ENCODE measurements at places on chromosomes 11 and 22.
A peak's percentile ranks its signal among the peaks of the same experiment; 100 is the strongest.

GRCh38 chr11:114397349-114397982 is 2.8 kb downstream of the C11orf71 start:
- no peak for ATAC-seq

GRCh38 chr11:86726118-86726753 is 53.8 kb upstream of the ME3 start:
- ATAC-seq, result no peak

DNA sequence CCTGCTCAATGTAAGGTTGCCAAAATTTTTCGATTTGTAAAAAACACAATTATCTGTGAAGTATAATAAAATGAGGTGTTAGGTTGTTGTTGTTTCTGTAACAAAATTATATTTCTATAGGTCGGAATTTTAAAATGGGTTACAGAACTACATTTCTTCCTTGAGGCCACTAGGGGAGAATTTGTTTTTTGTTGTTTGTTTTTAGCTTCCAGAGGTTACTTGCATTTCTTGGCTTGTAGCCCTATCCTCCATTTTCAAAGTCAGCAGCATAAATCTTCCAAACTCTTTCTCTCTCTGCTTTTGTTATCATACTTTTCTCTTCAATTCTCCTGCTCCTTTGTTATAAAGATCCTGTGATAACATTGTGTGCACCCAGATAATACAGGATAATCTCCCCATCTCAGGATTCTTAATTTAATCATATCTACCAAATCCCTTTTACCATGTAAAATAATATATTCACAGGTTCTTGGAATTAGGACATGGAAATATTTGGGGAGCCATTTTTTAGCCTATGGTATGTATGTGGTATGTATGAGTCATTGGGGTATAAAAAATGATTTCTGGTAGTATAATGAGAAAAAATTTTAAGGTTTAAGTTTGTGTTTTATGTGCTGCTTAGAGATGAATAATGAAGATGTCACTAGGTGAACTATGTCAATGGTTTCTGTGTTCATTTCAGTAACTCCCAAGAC is 9.4 kb upstream of the PATL1 start:
- ATAC-seq, result no peak

DNA sequence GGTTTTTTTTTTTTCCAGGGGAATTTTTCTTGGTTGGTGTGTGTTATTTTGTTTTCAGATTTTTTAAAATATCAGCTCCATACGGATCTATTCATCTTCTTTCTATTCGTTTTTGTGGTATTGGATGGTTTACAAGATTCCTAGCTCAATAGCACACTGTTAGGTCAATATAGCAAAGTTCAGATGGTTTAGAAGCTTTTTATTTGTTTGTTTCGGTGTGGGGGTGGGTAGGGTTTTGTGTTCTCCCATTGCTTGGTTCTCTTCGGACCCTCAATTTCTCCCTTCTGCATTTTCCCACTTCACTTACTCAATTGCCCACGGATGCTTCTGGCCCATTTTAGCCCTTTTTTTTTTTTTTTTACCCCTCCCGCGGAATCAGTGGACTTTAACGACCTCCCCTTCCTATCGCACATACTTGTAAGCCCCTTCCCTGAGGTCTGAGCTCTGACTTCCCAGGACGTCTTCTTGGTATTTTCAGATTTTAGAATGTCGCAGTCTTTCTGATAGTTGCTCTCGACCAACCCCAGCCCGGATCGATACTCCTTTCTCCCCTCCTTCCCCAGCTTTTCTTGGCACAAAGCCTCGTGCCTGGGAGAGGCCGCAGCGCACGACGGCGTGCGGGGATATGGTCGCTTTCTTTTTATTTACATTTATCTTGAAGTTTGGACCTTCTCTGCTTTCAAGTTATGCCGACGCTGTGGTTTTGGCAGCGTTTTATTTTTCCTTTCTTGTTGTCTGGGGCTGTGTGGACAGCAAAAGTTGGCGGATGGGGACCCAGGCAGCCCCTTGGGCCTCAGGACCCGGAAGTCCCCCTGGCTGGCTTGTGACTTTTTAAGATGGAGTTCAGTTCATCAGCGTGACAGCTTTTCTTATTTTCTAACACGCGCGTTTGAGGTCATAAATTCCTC is 4.4 kb upstream of the SPDYC start:
- no peak for ATAC-seq

DNA sequence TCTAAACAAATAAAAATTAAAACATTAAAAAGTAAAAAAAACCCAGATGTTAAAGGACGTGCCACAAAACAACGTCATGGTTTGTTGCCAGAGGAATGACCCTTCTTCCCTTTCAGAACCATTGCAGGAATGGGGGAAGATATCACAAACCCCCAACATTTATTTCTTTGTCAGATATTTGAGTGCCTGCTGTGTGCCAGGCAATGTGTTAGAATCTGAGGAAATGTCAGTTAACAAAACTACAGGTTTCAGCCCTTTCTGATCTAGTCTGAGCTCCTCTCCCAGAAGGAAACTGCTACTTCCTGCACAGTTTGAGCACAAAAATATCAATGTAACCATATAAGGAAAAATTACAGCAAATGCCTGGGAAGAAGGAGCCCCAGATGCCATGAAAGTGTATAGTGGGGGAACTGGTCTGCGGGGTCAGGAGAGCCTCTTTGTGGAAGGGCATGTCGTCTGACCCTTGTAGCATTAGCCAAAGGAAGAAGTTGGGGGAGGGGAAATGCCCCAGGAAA is 7.1 kb upstream of the NHERF4 start:
- ATAC-seq, result no peak

GRCh38 chr11:5550440-5551095 is 2.2 kb upstream of the OR52H1 start:
- ATAC-seq, result no peak

DNA sequence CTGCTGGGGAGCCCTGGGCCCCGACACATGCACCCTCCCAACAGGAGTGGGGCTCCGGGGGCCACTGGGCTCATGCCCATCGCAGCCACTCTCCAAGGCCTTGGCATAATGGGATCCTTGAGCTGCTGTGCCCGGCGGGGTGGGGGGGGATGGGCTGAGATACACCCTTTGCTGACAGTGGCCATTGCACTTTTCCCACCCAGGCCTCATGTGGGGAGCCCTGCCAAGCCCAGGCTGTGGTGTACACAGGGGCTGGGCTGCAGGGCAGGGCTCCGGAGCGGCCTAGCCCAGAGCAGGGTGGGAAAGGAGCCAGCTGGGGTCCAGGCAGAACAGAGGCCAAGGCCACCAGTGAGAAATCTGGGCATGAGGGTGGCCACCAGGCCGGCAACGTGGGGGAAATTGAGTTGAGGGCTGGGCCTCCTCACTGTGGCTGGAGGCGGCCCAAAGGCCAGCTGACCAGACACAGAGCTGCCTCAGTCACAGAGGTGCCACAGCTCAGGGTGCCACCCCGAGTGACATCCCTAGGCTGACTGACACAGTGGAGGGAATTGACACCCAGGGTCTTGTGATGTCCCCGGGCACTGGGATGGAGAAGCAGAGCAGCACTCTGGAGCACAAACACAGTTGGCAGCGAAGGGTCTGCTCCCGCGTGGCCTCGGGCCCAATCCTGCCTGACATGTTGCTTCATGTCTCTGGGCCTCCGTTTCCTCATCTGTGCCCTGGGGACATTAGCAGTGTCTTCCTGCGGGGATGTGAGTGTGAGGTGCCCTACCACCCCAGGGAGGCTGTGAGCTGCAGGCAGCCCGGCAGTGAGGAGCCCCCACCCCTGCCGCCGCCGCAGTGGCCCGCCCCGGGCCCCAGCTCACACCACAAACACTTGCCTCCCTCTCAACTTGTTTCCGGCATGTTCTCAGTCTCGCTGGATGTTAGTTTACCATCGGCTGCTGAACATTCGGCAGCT is 30.4 kb downstream of the RTN4R start:
- ATAC-seq, result no peak

DNA sequence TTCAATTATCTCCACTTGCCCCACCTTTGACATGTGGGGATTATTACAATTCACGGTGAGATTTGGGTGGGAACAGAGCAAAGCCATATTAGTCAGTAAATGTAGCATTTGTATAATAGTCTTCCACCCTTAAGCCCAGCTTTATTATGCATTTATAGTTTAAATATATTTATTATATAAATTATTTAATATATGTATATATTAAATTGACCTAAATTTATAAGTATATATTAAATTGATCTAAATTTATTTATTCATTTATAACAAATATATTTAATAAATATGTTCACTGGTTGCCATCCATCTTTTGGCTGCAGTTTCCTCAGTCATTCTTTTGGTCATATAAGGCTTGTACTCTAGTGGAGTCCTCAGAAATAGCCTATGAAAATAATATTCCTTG is 23.6 kb upstream of the CHORDC1 start:
- ATAC-seq, result no peak

DNA sequence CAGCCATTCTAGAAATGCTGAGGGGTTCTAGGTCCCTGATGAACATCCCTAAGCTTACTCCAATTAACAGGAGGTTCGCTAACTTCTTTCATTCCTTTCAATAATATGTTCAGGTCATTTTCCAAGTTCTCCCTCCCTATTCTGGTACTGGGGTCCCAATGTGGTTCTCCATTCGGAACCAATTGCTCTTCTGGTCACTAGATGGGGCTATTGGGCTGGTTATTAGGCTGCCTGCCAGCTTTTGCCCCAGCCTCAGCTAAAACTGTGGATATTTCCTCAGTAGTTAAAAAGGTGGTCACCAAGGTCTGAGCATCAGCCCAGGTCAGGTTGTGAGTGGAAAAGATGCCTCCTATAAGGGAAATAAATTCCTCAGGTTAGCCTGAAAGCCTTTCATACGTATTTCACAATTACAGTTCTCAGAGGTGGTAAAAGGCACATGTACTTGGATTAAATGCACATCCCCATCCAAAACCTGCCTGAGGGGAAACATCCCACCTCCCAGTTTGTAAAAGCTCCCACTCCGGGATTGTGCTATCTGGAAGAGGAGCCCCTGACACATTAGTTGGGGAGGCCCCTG is 161.1 kb upstream of the CCDC179 start:
- ATAC-seq, result no peak

DNA sequence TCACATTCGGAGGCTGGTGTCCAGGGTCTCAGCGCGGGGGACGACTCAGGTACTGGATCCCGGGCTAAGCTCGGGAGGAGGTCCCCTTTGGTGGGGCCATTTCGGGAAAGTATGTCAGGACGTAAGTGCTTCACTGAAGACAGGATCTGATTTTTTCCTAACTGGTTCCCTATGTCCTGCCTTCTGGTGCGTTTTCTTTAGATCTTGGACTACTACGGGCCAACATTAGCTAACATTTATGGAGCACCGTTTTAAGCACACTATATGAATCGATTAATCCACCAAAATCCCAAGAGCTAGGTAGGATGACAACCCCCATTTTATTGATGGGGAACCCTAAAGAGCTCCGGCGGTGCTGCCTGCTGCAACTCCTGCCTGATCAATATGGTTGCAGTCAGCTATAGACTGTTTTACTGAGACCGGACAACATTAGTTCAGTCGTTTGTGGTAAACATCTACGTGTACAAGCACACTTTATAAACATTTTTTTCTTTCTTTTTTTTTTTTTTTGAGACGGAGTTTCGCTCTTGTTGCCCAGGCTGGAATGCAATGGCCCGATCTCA is 17.0 kb upstream of the WDR74 start:
- ATAC-seq, result peak; percentile 2

GRCh38 chr11:69452206-69452987 is 29.1 kb upstream of the LINC01488 start:
- no peak for ATAC-seq

- ATAC-seq, result no peak
Measured at GRCh38 chr22:23180893-23181720, 798 bp downstream of the BCR start.

- ATAC-seq, result no peak
Measured at GRCh38 chr11:118341261-118341660, 1.2 kb downstream of the CD3D start.

Measured in stimulated activated memory B cell treated with anti-CD40 and anti-IgM and Interleukin-4, amounts not matched to agents 10 μg/mL and 1 μg/mL and 100 μg/mL, for 72 hours (primary cell).